ENCODE measurements at places on chromosomes 11 and 22.
A peak's percentile ranks its signal among the peaks of the same experiment; 100 is the strongest.

DNA sequence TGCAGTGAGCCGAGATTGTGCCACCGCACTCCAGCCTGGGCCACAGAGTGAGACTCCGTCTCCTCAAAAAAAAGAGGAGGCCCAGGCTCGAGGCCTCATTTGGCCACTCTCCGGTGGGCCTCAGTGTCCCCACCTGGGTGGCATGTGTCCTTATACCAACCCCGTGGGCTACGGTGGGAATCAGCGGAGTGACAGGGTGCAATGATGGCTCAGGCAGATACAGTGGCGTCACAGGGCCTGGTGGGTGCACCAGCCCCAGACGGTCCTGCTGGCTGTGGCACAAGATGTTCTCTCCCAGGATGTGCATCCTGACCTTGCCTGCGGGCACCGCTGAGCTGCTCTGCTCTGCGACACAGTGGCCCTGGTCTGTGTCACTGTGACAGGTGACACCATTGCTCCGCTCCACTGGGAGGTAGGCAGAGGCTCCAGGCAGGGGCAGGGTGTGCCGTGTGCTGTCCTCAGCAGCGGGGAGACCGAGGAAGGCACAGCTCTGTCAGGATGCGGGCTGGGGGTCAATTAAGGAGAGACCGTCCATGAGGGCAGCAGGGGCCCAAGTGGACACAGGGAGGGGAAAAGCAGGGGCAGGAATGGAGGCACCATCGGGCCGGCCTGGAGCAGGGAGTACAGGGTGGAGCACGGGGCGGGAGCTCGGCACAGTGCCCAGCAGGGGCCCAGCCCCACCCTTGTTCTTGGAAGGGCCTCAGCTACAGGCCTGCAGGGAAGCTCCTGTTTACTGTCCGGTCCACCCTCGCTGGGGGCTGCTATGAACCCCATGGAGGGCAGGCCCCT lies 21.7 kb upstream of the TH start:
- DNase-seq = no peak

DNA sequence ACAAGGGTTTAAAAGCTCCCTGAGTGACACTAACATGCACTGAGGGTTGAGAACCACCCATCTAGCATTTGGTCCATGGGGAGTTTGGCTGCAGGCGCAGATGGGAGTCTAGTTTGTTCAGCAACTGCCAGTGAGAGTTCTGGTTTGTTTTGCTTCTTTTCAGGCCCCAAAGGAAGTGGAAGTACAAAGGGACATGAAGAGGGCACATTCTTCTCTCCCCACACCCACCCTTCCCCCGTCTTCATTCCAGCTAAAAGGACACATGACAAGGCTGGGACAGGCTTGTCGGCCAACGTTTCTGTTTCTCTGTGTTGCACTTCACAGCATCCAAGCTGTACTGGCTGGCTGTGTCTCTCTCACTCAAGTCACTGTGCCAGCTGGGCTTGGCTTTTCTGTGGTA lies 8.2 kb upstream of the ENDOD1 start:
- no peak for DNase-seq

- DNase-seq = peak; percentile 94
Observed at GRCh38 chr22:44684506-44685383, 17.3 kb upstream of the PRR5 start.

DNA sequence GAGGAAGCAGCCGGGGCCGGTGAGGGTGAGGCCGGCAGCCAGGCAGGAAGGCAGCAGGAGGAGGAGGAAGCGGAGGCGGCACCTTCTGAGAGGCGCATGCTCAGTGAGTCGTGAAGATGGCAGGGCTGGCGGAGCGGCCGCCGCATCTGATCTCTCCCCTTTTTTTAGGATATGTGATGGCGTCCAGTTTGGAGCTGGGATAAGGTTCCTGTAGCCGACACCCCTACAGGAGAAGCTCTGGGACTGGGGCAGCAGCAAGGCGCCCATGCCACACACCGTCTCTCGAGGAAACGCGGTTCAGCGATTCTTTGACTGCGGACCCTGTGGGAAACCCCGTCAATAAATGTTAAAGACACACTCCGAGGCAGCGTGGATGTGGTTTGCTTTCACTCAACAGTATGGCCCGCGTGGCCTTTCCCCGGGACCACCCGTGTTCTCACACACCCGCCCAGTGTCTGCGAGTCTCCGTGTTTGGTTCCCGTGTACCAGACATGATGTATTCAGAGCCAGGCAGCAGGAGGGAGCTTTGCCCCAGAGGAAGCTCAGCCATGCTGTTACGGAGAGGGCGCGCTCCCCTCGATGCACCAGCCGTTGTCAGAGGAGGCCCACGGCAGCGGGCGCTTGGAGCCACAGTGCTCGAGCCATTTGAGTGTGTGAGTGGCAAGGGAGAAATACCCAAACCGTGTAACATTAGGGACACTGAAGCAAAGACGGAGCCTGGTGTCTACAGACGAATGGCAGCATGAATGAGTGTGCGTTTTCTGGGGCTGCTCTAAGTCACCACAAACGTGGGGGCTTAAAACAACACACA lies 27.7 kb upstream of the PARVB start:
- DNase-seq = no peak

DNA sequence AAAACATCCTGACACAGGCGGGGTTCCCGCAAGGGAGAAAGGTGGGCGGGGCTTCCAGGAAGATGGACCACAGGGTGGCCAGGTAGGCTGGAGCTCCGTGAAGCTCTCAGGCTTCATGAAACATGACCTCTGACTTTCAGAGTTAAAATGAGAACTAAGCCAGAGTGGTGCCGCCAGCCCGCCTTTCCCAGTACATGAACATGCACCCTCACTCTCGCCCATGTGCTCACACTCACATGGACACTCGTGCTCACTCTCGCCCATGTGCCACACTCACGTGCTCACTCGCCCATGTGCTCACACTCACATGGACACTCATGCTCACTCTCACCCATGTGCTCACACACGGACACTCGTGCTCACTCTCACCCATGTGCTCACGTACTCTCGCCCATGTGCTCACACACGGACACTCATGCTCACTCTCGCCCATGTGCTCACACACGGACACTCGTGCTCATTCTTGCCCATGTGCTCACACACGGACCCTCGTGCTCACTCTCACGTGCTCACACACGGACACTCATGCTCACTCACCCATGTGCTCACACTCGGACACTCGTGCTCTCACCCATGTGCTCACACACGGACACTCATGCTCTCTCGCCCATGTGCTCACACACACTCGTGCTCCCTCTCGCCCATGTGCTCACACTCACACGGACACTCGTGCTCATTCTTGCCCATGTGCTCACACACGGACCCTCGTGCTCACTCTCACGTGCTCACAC lies 10.0 kb downstream of the RNH1 start:
- no peak for DNase-seq

DNA sequence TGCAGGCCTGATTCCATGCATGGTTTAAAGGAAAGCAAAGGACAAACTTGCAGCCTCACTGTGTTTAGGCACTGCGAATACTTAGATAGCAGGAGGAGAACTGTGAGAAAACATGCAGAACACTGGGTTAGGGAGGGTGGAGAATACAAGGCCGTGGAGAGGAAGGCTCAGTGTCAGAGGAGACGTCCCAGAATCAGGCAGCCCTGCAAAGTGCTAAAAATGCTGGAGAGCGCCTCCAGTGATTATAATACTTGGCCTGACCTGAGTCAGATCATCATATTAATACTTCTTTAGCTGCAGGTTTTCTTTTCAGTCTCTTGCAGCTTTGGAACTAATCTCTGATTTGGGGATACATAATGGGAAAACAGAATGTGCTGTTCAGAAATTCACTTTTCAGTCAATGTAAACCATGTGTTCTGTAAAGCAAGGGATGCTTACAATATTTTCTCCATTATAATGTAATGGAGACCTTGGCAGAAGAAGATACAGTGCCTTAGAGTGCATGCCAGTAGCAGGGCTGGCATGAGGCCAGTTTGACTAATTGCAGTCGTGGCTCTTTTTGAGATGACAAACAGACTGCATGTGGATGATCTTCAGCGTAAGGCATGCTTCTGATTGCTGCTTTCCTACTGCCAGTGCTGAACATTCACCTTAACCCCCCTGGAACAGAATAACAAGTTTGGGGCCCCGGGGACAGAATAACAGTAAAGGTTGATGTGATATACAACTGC lies 16.8 kb downstream of the EXT2 start:
- no peak for DNase-seq

DNA sequence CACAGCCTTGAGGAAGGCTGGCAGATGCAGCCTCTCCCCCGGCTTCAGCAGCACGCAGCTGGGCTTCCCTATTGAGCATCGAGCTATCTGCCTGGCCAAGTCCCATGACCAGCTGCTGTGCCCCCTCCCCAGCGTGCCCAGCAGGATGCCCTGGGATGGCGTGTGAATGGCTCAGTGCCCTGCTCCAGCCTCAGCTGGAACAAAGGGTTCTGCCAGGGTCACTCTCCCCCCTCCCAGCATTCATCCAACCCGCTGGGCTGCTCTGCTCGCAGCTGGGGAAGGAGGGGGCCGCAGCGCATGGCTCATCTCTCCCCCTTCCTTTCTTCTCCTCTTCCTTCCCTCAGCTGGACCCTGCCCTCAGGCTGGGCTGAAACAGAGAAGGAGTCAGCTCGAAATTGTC lies 14.5 kb downstream of the LRP4 start:
- DNase-seq = no peak

DNA sequence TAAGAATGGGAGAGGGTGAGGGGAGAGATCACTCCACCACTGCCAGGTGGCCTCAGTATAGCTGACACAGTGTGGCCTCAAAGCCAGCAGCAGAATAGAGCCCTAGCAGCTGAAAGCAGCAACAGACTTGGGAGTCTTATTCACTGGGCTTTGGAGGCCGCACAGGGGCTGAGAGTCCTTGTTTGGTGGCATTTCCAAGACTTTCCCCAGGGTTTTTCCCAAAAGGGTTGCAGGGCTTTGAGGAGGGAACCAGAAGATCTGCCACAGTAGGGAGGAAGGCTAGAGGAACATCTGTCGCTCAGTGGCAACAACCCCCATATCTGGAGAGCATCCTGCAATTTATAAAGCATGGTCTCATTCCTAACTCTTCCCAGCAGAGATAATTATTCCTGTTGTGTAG lies 35.0 kb upstream of the RCN1 start:
- no peak for DNase-seq

DNA sequence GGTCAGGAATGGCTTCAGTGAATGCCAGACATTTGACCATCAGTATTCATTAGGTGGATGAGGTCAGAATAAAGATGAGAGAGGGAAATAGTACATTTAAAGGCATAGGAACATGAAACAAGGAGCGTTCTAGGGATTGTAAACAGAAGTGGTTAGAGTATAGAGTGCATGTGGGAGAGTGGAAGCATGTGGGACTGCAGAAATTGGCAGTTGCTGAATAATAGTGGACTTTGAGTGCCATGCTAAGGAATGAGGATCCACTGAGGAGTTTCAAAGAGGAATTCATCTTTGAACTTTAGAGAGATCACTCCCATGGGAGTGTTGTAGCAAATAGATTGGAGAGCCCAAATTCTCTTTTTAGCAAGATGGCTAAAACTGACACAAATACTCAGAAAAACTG lies 7.9 kb downstream of the RNF169 start:
- no peak for DNase-seq

- DNase-seq = no peak
Observed at GRCh38 chr22:44359496-44360110, 46.9 kb upstream of the SHISAL1 start.

- DNase-seq = no peak
Observed at GRCh38 chr22:38110008-38110862, at the start of gene BAIAP2L2. TSS of gene BAIAP2L2 (minus strand) at chr22:38110684. CDS start at chr22:38110525, 159 bp downstream.

GRCh38 chr11:32333320-32333991 lies 101.9 kb downstream of the WT1 start:
- no peak for DNase-seq

GRCh38 chr11:74012074-74012809 lies 3.4 kb upstream of the UCP3 start:
- no peak for DNase-seq

GRCh38 chr11:84522331-84522730 lies 1104.8 kb downstream of the DLG2 start:
- DNase-seq = no peak

- peak; percentile 80 for DNase-seq
Observed at GRCh38 chr22:27980424-27981148, 61.5 kb upstream of the PITPNB start.

GRCh38 chr11:132402071-132402684 lies 1031.8 kb downstream of the NTM start:
- DNase-seq = peak; percentile 65

DNA sequence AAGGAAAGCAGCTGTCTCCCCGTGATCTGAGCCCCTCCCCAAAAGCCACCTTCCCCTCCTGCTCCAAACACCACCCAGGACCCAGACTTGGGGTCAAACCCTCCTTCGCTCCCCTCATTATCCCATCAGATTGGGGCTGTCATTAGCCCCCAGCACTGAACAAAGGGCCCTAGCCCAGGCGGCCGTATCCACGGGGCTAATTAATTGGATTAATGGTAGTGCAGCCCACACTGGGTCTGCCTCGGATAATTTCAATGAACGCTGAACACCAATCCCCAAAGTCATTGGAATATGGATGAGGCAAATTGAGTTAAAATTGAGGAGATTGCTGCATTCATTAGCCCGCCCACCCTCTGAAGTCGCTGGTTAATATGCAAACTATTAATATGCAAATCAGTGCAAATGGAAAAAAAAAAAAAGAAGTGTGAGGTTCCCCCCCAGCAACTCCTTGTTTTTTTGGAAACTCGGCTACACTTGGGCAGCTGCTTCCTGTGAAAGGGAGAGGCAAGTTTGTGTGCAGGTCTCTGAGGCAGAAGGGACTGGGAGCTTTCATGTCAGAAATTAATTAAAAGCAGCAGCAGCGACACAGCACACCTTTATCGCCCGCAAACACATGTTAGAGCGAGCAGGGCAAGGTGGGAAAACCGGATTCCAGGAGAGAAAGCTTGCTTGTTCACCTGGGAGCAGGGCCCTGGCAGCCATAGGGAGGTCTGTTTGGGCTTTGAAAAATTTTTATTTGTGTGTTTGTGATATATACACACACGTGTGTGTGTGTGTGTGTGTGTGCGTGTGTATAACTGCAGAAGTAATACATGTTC lies 517.8 kb downstream of the MIAT start:
- no peak for DNase-seq

DNA sequence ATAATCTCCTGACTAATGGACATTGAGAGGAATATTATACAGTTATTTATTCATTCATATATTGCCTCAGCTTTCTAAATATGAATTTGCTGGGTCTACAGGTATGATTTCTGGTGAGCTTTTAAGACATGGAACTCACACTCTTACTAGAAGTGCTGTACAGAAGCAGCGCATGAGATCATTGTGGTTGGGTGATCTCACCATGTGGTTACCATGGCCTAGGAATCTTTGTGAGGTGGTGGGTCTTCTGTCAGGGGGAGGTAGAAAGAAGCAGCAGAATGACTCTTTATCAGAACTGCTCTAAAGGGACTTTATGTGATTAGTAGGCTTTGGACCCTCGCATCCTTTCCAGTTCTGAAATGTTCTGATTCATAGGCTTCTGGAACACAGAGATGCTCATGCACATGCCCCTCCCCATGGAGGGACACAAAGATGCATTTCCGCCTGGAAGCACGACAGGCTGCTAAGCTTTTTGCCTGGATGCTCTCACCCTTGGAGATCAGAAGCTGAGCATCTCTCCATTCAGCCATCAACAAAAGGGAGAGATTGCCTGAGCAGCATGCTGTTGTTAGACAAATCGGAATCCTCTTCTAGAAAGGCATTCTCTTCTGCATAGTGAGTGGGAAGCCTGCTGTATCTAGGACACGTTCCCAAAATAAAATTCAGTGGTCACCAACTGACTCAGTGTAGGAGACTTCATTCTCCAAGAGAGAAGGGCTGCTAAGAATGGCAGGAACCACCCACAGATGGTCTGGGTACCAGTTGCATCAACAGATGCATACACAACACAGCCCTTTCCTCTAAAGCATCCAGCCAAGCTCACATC lies 51.3 kb downstream of the KIRREL3 start:
- no peak for DNase-seq

- no peak for DNase-seq
Observed at GRCh38 chr11:121412000-121412587, 40.0 kb upstream of the SORL1 start.

- no peak for DNase-seq
Observed at GRCh38 chr22:48098921-48099245, 1336.4 kb downstream of the TBC1D22A start.

All from WERI-Rb-1 (cell line).